ENCODE measurements at places on chromosomes 6 and 20. TPM values are rescaled to one million over a fixed set of nuclear protein-coding genes. Genes with fewer than 3 reads are reported as not detected.

- no peak for DNase-seq
Measured at GRCh38 chr6:132498638-132499037, 14.3 kb downstream of the STX7 start.

DNA sequence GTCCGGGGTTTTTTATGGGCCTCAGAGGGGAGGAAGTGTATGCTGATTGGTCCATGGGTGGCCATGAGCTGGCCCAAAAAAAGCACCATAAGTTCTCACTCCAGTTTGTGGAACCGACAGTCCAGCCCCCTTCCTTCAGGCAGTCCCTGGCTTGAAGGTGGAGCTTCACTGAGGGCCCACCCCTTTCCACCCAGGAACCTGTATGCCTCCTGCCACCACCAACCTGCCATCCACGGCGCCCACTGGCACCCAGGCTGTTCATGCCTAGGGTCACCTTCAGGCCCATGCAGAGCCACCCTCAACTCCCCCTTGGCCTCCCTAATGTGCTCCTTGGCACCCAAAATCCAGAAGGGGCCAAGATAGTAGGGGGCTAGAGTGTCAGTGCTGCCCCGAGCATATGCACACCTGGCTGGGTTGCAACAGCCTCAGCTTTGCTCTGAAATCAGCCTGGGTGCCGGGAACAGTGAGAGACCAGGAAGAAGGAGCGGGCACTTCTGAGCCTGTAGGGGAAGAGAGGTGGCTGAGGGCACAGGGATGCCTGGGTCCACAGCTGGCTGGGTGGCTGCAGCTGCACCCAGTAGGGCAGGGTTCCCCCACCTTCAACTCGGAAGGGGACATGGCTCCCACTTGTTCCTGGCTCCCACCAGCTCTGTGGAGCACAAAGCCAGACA is 292.4 kb downstream of the ARHGAP18 start:
- DNase-seq = no peak

GRCh38 chr6:38068854-38069590 is 249.5 kb downstream of the ZFAND3 start:
- no peak for DNase-seq

The SCGN gene
- total RNA-seq = not detected

The NFATC2 gene
- 0.89 TPM for total RNA-seq

All from osteocyte (in vitro differentiated cells).